ENCODE measurements at places on chromosomes 1 and 21. TPM values are rescaled to one million over a fixed set of nuclear protein-coding genes. Genes with fewer than 3 reads are reported as not detected.

DCAF6 gene
- 62.7 TPM for polyA plus RNA-seq

SLAMF9 gene
- not detected for polyA plus RNA-seq

TTC3 gene
- 146 TPM for polyA plus RNA-seq

TMEM79 gene
- 15.7 TPM for polyA plus RNA-seq

HSD3B1 gene
- 38.3 TPM for polyA plus RNA-seq

FNDC5 gene
- polyA plus RNA-seq, result 5.2 TPM

ALX3 gene
- polyA plus RNA-seq, result 0.36 TPM

KISS1 gene
- polyA plus RNA-seq, result 2.0 TPM

GRCh38 chr1:11831945-11832725, 15.4 kb downstream of the NPPA start:
- DNase-seq, result no peak

GRCh38 chr1:74199504-74199903, 1.5 kb downstream of the FPGT start:
- no peak for DNase-seq

GRCh38 chr1:64539781-64540218, 69.9 kb downstream of the CACHD1 start:
- DNase-seq, result peak; percentile 67

DNA sequence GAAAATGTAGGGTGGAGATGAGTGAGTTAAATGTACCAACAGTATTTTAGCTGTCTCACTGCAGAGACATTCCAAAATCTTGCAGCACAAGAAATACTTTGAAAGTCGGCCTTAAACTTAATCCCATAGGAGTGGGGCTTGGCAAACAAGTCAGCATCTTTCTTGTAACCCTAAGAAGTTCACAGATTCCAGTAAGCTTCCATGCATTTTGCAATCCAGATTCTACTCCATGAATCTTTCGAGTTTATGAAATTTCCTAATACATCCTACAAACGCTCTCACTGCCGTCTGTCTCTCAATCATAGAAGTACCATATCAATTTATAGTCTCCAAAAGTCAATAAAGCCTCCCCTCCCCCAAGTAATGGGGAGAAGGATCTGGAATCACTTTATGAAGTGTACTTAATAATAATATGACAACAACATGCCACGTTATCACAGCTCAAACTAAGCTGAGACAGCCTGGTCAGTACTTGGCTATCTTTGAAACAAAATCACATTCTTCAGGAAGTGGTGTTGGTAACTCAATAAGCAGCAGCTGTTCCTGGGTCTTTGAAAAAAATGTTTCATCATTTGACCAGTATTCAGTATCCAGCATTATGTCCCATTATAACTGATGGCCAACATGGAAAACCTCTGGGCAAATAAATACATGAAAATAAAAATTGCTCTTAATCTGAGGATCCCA, 317.4 kb upstream of the RUNX1 start:
- peak; percentile 45 for DNase-seq

DNA sequence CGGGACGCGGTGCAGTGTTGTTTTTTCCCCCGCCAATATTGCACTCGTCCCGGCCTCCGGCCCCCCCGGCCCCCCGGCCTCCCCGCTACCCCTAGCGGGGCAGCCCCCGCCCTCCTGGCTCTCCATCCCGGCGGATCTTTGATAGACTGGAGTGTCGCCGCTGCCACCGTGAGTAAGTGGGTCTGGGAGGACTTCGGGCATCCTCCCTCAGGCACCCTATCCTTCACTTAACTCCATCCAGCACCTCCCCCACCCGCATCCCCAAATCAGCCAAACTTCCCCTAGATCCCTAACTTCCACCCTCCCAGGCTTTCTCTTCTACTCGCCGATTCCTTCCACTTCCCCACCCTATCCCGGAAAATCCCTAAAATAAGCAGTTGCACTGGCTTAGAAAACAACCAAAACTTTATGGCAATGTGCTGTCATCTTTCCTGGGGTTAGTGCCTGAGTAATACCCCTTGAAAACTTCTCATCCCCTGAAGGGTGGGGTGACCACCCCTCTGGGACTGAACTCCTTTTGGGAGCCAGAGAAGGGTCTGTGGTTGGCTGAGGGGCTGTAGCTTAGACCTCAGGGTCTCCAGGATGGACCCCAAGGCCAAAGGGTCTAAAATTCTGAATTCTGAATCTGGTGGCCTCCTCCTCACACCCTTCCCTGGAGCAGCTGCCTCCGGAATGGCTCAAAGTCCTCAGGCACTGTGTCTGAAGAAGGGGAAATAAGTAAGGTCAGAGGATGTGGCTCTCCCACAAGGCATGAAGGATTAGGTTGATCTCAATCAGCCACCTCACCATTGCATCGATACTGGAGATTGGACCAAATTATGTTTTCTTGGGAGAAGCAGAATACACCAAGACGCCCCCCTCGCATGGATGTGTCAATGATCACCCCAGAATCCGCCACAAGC, 12.2 kb downstream of the THBS3 start:
- no peak for DNase-seq

DNA sequence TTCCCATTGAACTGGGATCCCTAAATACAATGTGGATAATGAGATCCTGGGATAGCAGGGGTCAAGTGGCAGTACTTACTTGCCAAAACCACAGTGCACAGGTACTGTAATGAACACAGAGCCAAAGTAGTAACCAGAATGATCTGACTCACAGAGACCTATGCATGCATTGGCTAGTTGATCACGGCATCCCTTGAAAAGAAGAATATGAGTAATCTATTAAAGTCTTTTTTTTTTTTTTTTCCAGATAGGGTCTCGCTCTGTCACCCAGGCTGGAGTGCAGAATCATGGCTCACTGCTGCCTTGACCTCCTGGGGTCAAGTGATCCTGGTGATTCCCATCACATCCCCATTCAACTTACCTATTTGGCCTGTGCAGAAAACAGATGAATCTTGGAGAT, 29.4 kb upstream of the EIF4G3 start:
- no peak for DNase-seq

GRCh38 chr1:113279776-113280391, 110.4 kb upstream of the MAGI3 start:
- DNase-seq, result no peak

GRCh38 chr1:181894439-181894859, 167.1 kb downstream of the ZNF648 start:
- no peak for DNase-seq

GRCh38 chr21:31991356-31992331, 118.8 kb downstream of the HUNK start:
- no peak for DNase-seq

DNA sequence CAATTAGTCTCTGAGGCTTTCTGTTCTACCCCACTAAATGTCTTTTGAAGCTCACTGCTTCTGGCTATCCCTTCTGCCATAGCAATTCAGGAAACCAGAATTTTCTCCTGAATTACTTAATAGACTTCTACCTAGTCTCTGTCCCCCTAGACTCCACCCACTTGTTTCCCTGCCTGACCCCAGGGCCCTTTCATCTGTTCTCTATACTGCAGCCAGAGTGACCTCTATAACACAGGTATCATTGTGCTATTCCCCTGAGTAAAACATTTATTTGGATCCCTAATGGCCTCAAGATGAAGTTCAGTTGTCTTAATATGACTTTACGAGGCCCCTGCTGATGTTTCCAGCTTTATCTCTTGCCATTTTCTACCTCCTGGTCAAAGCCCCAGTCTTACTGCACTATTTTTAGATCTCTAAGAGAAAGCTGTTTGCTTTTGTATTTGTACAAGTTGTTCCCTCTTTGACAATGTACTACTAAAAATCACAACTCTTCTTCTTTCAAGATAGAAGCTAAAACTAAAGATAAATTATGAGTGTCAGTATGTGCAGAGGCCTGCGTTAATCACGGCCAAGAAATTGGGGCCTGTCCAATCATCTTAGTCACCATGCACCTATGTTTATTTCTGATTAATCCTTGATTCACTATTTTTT, 54.5 kb downstream of the ATP1B1 start:
- DNase-seq, result no peak

- peak; percentile 94 for DNase-seq
These were observed at the start of gene ELF3 for GRCh38 chr1:202010180-202011015. Gene ELF3 (plus strand): TSS chr1:202010587. CDS start chr1:202011137, 550 bp downstream.

DNA sequence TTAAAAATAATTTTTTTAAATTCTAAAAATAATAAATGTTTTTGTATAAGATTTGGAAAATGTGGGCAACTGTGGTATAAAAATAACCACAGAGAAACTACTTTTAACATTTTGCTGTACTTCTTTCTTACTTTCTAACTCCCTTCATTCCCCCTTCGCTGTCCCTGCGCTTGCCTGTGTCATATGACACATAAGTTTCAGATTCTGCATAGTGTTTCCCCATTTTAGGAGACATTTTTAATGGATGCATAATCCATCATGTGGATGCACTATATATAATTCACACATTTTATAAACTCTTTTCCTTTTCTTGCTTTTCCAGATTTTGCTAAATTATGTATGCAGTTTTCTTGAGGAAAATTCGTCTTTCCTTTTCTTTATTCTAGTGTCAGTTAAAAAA, 16.3 kb downstream of the ATG4C start:
- no peak for DNase-seq

DNA sequence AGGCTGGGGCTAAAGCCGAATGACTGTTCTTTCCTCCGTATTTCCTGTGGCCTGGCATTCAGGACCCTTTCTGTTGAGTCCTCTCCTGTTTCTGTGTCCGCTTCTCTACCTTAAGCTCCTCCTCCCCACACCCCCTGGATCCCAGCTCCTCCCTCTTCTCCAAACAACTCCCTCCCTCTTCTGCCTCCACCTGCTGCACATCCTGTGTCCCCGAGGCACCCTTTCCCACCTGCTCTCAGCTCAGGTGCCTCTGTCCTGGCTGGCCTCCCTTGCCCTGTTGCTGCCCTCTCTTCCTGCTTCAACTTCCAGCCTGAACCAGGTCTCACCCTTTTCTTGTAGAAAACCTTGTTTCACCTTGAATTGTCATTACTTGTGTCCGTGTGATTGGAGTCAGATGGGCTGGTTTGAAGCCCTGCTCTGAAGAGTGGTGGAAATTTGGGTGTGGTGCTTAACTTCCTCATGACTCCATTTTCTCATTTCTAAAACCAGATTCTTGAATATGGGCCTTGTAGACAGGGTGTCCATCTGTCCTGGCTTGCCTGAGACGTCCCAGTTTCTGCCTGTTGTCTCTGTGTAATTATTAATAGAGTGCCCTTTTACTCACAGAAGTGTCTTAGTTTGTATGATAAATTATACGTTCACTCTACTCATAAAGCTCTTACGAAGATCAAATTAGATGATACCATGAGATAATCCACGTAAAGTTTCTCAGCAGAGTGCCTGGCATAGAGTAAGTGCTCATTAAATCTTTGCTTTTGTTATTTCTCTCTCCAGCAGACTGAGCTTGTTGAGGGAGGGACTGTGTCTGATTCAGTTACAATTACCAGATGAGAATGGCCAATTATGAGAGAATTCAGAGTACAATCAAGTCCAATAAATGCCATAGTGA, 58.9 kb upstream of the TRABD2B start:
- DNase-seq, result peak; percentile 35

GRCh38 chr1:180937012-180937372, 24.3 kb downstream of the KIAA1614 start:
- DNase-seq, result no peak

GRCh38 chr1:155086856-155087535, 8.4 kb downstream of the EFNA3 start:
- no peak for DNase-seq

- peak; percentile 57 for DNase-seq
These were observed at the start of gene ANKRD45 for GRCh38 chr1:173669491-173669941. Gene ANKRD45 (minus strand): TSS chr1:173669851. CDS start chr1:173659418, 10,433 bp downstream.

DNA sequence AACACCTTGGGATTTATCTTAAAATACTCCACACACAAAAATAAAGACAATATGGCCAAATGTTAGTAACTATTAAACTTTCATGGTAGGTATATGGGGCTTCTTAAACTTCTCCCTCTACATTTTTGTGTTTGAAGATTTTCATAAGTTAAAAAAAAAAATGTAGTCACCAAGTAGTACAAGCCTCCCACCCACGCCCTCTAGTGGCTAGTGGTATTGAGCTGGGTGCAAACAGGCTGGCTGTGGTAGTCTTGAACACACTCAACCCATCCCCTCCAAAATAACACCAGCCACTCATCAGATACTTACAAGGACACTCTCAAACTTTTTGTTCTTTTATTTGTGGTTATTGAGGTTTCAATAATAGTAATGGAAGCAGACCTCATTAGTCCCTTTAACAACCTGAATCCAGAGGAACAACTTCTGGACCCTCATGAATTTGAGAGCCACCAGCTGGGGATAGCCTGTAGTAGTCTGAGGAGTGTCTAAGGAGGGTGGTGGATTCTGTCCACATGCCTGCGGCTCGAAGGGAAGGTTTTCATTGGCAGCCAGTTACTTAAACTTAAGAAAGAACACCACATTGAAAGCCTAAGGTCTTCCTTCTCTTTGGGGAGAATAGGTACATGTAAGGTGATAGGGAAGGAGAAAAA, 15.6 kb downstream of the RD3 start:
- DNase-seq, result peak; percentile 85

Data from hepatocyte (in vitro differentiated cells).